ENCODE measurements at places on chromosomes 4 and X.

- DNase-seq, result peak; percentile 51
Observed at GRCh38 chr4:77697860-77698590, 92.4 kb downstream of the CXCL13 start.

DNA sequence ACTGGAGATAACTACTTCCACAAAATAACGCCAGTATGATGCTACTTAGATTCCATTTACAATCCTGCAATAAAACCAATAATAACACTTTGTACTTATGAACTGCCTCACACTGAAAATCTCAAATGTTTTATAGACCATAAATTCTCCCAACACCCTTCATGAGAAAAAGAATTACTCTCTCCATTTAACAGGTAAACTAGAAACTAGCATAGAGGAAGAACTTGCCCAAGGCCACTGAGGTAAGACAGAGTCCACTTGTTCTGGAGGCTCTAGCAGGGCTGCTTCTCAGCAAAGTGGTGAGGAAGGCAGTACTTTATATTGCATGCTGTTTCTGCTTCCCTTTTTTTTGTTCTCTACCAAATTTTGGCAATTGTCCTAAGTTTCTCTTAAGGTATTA lies 11.5 kb upstream of the BMP3 start:
- no peak for DNase-seq

DNA sequence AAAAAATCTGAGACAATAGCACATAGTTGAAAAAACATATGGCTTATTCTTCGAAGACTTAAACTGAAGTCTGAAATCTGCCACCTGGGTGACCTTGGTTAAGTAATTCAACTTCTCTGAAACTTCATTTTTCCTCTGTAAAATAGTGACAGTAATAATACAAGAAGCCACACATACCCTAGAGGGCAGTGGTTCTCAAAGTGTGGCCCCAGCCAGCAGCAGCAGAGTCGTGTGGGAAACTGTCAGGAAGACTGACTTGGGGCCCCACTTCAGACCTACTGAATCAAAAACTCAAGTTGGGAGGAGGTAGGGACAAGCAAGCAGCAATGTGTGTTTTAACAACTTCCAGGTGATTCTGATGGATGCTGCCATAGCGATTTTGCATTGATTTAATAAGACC lies 249.9 kb downstream of the HNRNPD start:
- DNase-seq, result no peak

- peak; percentile 79 for DNase-seq
Observed at GRCh38 chr4:128811571-128812441, 2.3 kb downstream of the JADE1 start.

GRCh38 chr4:88275516-88275915 lies 8.8 kb downstream of the PPM1K start:
- no peak for DNase-seq

All from NCI-H226 (cell line).